Endodermal cell (in vitro differentiated cells): ENCODE measurements at places on chromosomes 12 and 14. TPM values are rescaled to one million over a fixed set of nuclear protein-coding genes. Genes with fewer than 3 reads are reported as not detected.

GRCh38 chr12:29742646-29743045 is 41.1 kb downstream of the TMTC1 start:
- no peaks in the 10 kb centered on the region for H3K4me1 ChIP-seq
- no peak for DNase-seq
- no peaks in the 10 kb centered on the region for H3K27me3 ChIP-seq
- peaks cover 28% of the 10 kb centered on the region for H3K36me3 ChIP-seq
- no peak overlapping the region for H3K27ac ChIP-seq

GRCh38 chr14:68297876-68298468 is 478.4 kb downstream of the RAD51B start:
- no peaks in the 10 kb centered on the region for H3K27me3 ChIP-seq
- H3K27ac ChIP-seq, result no peak overlapping the region
- H3K4me3 ChIP-seq, result no peak overlapping the region
- no peaks in the 10 kb centered on the region for H3K36me3 ChIP-seq
- peak; percentile 64 for DNase-seq

DNA sequence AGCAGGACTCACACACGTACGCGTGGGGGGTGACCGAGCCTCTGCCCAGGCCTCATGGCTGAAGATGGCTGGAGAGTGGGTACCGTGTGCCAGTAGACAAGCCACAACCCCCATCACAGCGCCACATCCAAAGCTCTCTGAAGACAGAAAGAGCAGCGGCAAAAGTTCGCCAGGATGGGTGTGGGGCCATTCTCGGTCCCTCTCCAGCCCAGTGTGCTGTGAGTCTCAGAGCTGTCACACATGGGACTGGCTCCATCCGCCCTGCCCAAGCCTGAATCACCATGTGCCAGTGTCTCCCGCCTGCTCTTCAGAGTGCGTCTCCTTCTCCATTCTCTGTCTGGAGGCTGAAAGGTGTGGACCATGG is 5.7 kb downstream of the TMEM179 start:
- H3K4me1 ChIP-seq, result no peaks in the 10 kb centered on the region
- H3K27ac ChIP-seq, result no peak overlapping the region
- H3K27me3 ChIP-seq, result peaks cover 3% of the 10 kb centered on the region
- H3K36me3 ChIP-seq, result no peaks in the 10 kb centered on the region

- H3K36me3 ChIP-seq, result no peaks in the 10 kb centered on the region
- H3K4me3 ChIP-seq, result no peak overlapping the region
- peak; percentile 50 for DNase-seq
- peaks cover 5% of the 10 kb centered on the region for H3K27me3 ChIP-seq
- H3K27ac ChIP-seq, result no peak overlapping the region
These were observed 12.8 kb upstream of the ACVR1B start for GRCh38 chr12:51938726-51939125.

- H3K4me3 ChIP-seq, result peak overlapping the region; percentile 99
- no peak for DNase-seq
These were observed 608 bp downstream of the ZNF410 start for GRCh38 chr14:73887318-73887616.

OASL gene
- total RNA-seq, result not detected in 3 replicates

SERPINA9 gene
- not detected in 2 replicates for total RNA-seq

DNA sequence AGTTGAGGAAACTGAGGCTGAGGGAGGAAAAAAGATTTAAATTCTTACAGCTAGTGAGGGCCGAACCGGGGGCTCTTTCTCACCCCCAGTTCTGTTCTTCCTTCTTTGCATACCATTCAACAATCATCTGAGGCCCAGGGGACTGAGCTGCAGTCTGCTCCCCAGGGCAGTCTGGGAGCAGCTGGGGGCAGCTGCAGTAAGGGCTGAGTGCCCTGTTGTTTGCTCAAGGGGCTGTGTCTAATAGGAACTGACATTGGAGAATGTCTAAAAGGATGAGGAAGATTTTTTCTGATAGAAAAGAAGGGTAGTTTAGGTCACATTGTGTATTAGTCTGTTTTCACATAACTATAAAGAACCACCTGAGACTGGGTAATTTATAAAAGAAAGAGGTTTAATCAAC is 42.2 kb downstream of the SLC17A8 start:
- H3K27ac ChIP-seq, result no peak overlapping the region
- H3K36me3 ChIP-seq, result no peaks in the 10 kb centered on the region
- H3K27me3 ChIP-seq, result no peaks in the 10 kb centered on the region

GRCh38 chr14:20455355-20456300 is 602 bp downstream of the APEX1 start:
- H3K36me3 ChIP-seq, result peaks cover 66% of the 10 kb centered on the region
- DNase-seq, result no peak
- no peaks in the 10 kb centered on the region for H3K27me3 ChIP-seq

MYO1H gene
- total RNA-seq, result not detected in 3 replicates

SDSL gene
- total RNA-seq, result 5.0 to 5.8 TPM (median 5.7 TPM) in 3 replicates

DNA sequence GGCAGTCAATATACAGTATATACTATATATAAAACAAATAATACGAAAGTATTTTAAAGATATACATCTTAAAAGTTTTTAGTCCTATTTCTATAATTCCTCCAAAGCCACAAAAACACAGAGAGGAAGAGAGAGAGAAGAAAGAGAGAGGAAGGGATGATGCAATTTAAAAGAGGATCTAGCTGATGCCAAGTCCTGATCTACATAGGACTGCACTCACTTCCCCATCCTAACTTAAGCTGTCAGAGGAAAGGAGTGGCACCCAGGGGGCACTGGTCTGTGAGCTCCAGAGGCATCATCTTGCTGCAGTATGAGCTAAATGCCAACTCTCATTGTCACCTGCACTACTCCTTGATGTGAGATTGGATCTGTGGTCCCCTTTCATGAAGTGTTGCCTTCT is 95.8 kb downstream of the C12orf42 start:
- H3K27ac ChIP-seq, result no peak overlapping the region
- no peaks in the 10 kb centered on the region for H3K4me1 ChIP-seq
- H3K4me3 ChIP-seq, result no peak overlapping the region
- H3K27me3 ChIP-seq, result no peaks in the 10 kb centered on the region
- H3K36me3 ChIP-seq, result no peaks in the 10 kb centered on the region

CFAP73 gene
- not detected in 3 replicates for total RNA-seq
